NCI-H1092 treated with DMSO at 0.1 percent for 48 hours (cell line): ENCODE measurements at places on chromosomes 4 and X.

DNA sequence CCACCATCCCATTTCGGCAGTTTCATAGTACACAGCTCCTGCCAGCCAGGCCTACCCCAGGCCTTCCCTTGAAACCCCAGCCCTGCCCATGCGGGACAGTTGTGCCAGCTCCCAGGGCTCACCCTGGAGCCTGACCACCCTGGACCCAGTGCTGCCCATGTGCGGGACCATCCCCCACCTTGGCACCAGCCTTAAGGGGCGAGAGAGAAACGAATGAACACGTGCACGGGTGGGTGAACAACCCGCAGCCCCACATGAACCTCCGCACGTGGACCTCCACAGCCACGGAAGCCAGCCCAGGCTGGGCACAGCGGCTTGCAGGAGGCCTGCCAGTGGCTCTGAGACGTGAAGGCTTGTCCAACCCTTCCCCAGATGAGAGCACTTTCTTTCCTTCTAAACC lies 76.0 kb upstream of the MXD4 start:
- DNase-seq: no peak

DNA sequence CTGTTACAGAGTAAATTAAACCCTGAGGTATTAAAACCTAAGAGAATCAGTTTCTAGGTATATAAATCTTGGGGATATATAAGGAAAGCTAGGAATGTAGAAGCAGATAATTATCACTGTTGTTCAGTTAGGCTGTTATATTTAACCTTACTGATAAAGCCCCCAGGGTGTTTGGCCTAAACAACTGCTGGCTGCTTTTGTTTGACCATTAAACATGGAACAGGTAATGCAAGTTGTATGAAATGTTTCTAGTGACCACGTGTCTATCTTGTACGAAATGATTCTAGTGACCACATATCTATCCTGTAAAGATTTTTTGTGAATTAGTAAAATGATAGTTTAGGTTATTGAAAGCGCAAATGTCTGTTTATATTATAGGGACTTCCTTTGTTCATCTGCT lies 52.6 kb downstream of the SGMS2 start:
- DNase-seq: no peak

DNA sequence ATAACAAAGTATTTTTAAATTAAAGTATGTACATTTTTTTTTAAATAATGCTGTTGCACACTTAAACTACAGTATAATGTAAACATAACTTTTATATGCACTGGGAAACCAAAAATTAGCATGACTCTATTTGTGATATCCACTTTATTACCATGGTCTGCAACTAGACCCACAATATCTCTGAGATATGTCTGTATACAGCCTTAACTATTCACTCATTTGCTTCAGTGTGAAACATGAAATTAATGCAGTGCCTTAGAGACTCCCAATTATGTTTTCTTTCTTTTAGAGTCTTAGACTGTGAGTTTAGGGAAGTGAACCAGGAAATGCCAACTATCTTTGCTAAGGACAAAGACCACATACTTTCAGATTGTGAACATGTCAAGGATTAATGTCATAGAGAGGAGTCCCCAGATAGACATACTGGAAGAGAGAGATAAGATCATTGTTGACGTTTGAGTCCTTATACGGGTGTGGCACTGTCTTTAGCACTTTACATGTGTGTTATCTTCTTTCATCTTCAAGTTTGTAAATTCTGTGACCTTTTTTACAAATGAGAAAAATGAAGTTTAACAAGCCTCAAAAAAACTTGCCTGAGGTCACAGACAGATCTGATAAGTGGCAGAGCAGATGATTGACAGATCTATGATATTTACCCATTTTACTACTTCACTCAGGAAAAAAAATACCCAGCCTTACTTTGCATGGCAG lies 23.2 kb downstream of the CXorf58 start:
- no peak for DNase-seq

DNA sequence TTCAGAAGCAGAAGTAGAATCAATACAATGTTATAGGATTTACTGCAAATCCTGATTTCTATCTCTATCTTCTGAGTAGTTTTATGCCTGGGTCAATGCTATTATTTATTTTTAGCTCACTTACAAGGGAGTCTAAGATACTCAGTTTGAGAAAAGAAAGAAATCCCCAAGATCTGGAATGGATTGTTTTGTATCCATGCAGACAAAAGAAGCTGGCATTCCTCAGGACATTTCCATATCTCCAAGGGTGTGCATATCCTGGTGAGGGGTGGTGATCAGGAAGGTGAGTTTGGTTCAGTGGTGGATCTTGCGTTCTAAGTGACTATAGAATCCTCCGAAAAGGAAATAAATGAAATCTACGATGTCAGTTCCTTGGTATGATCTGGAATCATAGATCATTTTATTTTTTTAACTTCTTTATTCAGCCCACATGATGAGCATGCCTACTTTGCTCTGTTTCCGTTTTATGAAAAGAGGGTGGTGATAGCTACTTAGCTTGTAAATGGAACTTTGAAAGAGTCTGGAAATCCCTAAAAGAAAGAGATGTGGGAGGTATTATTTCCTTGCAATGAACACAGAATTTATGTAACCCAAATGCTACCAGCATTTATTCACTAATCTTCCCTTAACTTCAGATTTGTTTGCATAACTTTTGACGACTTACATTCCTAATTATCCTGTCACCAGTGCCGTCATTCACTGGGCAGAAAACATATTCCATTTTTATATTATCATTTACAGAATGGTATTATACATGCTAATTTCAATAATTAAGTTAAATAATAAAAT lies 81.1 kb upstream of the RAPGEF2 start:
- DNase-seq: no peak

DNA sequence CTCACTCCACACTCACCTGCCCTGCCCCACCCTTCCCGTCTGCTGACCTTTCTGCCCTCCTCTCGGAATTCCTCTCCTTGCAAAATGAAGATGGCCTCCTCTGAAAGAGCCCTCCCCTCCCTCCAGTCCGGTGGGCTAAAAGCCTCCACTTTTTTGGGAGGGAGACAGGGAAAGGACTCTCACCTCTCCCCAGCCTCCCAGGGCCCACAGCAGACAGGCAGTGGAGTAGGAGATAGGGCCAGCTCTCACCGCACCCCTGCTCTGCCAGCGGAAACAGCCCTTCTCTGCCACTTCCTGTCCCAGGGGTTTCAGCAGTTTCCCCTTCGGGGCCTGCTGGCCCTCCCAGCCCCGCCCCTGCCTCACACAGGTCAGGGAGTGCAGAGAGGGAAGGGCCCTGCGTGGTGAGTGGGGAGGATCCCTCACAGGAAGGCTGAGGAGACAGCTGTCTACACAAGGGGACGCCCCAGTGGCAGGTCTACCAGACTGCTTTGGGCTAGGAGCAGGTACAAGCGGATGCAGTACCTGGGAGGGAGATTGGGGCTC lies 18.2 kb downstream of the ELF4 start:
- DNase-seq: no peak

DNA sequence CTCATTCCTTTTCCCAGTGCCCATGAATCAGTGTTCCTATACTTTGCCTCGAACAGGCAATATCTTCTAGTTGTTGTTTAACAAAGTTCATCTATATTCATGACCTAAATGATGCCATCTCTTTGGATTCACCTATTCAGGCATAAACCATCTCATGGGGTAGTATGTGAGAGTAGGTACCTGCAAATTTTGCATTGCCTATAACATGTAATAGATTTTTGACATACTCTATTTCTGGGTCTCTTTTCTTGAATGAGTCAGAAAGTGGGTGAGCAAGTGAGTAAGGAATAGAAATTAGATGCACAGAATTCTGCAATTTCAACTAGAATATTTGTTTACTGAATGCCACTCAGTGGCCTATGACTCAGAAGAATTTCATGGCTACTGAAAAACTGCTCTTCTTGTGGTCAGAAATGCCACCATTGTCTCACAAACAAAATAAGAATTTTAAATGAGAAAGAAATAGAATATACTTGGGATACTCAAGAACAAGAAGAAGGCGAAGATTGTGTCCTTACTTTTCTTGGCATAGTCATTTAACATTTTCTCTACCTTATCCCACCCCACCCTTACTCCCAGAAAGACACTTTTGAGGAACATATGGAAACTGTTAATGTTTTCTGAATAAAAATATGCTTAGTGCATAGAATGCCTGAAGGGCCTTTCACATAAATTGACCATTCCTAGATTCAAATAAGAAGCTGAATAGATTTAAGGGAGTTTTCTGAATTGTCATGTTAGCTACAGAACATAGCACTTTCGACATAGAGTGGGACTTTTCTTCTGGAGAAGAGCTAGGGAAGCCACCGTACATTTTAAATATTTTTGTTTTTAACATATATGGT lies 86.8 kb downstream of the HHIP start:
- no peak for DNase-seq

- DNase-seq: no peak
Measured at GRCh38 chr4:153294631-153295030, 49.9 kb upstream of the MND1 start.

GRCh38 chr4:113882668-113883067 lies 96.8 kb downstream of the ARSJ start:
- no peak for DNase-seq
